COR-L47 (cell line): ENCODE measurements at places on chromosomes 3 and 15.

GRCh38 chr3:123119802-123120201, 53.0 kb downstream of the PDIA5 start:
- DNase-seq = no peak

DNA sequence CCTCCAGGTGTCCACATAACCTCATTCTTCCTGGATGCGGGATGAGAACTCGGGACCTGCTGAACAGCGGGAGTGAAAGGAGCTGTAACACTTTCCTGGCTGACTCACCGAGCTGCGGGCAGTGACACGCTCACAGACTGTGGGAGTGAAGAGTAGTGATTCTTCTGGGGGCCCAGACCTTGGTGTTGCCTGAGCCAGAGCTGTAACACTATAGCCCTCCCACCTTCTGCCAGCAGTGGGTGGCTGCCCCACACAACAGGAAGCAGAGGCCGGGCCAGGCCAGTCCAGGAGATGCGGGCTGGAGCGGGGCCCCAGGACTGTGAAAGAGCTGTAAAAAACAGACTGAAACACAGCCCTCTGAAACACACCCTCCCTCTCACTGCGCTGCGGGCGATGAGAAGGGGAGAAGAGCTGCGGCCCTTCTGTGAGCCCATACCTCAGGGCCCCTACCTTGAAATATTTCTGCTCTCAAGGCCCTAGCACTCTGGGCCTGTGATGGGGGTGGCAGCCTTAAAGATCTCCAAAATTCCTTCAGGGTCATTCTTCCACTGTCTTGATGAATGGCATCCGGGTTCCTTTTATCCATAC, 464.0 kb upstream of the CCDC54 start:
- no peak for DNase-seq

- no peak for DNase-seq
These were observed 228.0 kb downstream of the UACA start for GRCh38 chr15:70535071-70535954.

- DNase-seq = no peak
These were observed 121.7 kb upstream of the SPRED1 start for GRCh38 chr15:38130740-38131498.

GRCh38 chr3:46984591-46985459, 5.4 kb downstream of the NBEAL2 start:
- DNase-seq = no peak

DNA sequence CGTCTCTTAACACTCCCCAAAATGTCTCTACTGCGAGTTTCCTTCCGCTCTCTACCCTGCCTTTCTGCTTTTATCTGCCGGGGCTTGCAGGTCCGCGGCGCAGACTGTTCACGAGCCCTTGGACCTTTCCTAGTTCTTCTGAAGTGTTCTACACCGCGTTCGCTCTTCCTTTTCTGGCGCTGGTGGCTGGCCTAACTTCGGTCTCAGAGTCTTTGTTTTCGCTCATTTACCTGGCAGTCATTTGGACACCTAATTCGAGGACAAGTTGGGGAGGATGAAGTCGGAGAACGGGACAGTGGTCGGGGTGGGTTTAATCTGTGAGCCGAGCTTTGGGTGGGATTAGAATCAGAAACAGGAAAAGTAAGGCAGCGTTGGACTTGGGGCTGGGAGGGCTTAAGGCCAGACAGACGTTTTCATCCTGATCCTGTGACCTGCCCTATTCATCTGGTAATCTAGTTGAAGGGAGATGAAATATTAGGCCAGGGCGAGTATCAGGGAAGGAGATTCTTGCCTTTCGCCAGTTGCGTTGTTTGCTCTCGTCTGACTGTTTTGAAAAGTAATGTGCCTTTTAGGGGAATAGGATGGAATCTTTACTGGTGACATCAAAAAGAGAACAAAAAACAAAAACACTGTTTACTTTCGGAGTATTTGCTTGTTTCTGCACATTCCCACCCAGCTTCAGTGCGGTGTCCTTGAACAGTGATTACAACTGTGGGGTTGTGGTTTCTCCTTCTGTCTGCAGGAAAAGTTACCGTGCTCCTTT, 1.8 kb downstream of the DIPK2A start:
- DNase-seq = no peak

DNA sequence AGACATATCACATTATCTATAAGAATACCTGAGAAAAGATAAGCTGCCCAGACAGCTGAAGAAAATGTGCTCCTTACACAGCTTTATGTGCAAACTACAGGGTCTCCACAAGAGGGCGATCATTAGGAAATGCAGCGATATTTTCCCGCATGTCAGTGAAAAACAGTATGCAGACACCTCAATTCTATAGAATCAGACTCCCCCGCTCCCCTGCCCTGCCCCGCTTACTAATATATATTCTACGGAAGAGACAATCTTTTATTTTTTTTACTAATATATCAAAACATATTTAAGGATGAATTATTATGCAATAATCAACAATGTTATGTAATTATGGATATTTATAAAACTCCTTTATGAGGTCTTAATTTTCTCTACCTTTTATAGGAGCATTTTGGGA, 681.3 kb downstream of the ROBO1 start:
- DNase-seq = peak; percentile 12

- no peak for DNase-seq
These were observed 13.4 kb downstream of the TMEM43 start for GRCh38 chr3:14138109-14138877.

DNA sequence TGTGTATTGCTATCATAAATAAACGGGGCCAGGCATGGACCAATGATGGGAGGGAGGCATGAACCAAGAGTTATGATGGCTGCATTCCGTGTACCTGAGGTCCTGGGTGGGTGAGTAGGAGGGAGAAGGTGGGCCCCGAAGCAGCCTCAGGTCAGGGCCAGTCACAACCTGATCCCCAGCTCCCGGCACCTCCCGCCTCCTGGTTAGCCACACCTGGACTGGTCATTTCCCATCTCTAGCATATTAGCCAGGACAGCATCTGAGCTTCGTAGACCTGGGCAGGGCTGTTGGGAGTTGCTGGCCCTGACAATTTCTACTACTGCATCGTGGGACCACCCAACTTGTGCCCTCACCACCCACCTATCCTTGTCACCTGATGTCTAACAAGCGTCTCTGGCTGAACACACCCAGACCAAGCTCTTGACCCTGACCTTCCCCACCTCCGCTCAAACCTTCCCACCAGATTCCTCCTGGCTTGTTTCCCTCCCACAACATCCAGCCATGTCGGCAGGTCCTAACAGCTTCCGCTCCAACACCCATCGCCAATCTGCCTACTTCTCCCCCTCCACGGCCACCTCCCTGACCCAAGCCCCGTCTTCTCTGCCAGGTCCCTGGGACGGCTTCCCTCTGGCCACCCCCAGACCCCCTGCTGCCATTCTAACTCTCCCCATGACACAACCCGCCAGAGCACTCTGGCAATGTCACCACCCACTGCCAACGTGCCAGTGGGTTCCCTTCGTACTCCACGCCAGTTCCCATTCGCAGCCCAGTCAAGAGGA, 133.8 kb upstream of the IQSEC1 start:
- no peak for DNase-seq

DNA sequence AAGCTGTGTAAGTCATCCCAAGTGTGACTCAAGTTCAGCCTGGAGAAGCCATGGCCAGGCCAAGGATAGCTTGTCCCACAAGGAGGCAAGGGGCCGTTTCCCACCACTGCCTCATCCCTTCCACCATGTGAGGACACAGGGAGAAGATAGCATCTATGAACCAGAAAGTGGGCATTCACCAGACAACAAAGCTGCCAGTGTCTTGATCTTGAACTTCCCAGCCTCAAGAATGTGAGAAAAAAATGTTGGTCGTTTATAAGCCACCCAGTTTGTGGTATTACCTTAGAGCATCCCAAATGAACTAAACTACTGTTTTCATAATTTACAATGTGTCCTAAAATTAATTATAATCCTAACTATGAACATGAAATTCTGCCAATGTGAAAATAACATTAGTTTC, 930.8 kb upstream of the CFAP20DC start:
- DNase-seq = no peak

DNA sequence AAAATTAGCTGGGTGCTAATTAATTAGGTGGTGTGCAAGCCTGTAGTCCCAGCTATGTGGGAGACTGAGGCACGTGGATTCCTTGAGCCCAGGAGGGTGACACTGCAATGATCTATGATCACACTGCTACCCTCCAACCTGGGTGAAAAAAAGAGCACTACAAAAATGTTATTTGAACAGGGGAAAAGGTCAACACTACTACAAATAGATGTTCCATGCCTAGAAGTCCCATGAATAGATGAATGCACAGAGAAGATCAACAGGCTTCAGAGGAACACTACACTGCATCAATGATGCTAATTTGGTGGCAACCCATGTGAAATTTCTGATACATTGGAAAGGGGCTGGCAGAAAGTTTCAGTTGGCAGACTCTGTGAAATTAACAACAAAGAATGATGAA, 105.4 kb upstream of the FHIT start:
- no peak for DNase-seq

- peak; percentile 26 for DNase-seq
These were observed 1.9 kb downstream of the SPINT1 start for GRCh38 chr15:40845511-40846284.

DNA sequence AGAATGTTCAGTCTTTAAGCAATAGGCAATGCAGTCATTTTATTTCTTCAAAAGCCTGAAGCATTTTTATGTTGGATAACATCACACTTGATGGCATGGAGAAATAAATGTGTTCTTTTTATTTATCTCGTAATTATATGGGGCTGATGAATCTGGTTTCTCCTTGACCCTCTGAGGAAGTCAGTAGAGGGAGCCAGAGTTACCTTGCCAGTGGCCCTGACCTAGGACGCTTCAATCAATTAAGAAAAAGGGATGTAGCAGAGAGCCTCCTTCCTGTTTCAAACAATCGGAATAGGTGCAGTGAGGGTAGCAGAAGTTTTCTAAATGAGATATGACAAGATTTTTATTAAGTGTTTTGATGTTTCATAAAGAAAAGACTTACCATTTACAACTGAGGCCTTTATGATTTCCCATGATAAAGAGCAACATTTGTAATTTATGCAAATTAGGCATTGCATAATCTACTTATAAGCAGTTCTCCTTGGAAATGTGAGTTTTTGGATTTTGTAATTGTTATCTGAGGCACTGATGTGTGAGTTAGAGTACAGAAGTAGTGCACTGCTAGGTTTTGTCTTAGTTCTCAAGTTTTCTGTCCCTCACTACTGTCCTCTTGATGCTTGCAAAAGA, 129.1 kb downstream of the RAP2B start:
- peak; percentile 27 for DNase-seq

- DNase-seq = no peak
These were observed 72.5 kb upstream of the PRR23C start for GRCh38 chr3:139117136-139117675.

GRCh38 chr15:89303986-89304385, 30.6 kb downstream of the POLG start:
- no peak for DNase-seq

DNA sequence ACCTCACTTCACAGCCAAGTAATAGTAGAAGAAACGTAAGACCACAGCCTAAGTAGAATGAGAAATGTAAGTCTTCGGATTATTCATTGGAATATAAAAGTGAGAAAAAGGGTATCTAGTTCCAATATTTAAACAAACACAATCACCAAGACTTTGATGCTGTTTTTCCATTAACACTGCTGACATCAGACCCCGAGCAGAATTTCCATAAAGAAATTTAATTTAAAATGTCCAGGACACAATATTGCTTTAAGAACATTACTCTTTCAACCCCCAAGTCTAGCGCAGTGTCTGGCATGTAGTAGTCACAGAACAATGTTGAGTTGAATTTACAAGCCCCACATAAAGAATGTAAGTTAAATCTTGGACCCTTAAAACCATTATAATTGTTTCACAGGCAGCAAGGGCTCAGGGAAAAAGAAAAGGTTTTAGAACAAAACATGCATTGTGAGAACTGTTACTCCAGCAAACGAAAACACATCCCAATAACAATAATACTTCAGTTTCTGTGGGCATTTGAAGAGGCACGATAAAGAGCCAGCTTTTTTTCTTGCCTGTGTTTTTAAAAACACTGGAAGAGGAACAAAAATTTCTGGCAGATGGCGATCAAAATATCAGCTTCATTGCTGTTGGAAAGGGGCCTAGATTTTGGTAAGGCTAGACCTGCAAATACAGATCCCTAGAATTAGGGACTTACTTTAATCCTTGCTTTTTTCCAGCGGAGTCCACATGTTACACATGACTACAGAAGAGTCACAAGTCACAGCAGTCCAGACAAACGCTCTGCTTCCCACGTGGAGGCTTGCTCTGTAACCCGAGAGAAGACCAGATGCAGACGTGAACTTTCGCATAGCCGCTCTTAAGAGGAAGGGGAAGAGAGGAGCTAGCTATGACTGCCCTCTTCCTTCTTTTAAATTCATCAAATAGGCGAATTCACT, 77.9 kb upstream of the IGSF10 start:
- DNase-seq = no peak

DNA sequence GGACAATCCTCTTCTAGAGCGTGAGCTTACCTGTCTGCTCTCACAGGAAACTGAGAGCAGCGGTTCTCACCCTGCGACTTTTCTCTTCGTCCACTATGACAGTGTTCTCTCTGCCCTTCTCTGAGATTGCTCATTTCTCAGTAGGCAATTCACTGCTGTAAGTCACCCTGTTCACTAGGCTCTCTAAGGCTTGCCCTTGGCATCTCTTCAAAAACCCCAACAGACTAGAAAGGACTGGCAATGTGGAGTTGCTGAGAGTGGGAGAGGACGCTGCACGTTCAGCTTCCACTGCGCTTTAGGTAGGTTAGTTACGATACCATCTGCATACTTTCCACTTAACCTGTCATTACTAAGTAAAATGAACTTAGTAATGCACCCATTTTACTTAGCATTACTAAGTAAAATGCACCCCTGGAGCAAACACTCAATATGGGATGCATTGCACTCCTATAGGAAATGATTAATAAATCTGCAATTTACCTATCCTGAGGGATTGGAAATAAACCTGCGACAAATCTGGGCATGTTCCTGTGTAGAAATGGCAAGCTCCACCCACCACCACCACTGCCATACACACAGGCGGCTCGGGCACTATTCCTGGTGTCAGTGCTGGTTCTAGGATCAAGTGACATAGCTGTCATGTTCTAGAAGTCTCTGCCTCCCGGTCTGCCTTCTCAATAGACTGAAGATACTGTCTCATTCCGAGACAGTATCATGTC, 21.4 kb downstream of the XPC start:
- no peak for DNase-seq

- no peak for DNase-seq
These were observed 79.3 kb downstream of the ADAMTSL3 start for GRCh38 chr15:83733206-83733605.

- DNase-seq = no peak
These were observed 70.5 kb upstream of the ITGA11 start for GRCh38 chr15:68502398-68502901.

DNA sequence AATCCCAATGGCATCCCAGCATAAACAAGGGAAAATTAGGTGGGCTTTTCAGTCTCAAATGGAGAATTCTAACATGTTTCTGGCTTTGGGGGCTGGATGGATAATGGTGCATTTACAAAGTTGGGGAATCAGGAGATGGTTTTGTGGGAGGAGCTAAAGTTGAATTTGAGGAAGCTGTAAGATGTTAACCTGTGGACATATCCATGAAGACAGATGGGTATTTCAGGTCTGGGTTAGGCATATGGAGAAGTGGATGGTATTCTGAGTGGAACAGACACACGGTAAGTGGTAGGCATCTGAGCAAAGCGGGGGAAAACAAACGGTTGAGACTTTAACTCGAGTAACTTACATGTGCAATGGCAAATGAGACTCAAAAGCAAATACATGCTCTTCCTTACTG, 1.7 kb upstream of the LMLN start:
- no peak for DNase-seq

GRCh38 chr15:80597076-80597475, 98.0 kb upstream of the ABHD17C start:
- DNase-seq = no peak
